Globus pallidus (tissue), 1 donor: ENCODE measurements at places on chromosomes 4 and X.
A peak's percentile ranks its signal among the peaks of the same experiment; 100 is the strongest.

DNA sequence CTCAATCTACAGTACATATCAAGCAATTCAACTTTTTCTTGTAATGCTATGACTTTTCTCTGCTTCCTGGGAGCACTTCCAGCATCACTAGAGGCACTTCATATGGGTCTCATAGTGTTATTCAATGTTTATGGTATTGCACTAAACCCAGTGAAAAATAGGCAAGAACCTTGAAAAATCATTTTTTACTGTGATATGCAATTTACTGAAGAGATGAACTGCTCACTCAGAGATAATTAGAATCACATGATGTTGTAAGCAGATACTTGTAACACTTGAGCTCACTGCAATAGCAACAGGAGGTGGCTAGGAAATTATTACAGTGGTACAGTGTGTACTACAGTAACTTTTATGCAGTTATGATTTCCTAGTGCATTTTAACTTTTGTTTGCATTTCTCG lies 93.3 kb downstream of the RASGEF1B start:
- DNase-seq: no peak

DNA sequence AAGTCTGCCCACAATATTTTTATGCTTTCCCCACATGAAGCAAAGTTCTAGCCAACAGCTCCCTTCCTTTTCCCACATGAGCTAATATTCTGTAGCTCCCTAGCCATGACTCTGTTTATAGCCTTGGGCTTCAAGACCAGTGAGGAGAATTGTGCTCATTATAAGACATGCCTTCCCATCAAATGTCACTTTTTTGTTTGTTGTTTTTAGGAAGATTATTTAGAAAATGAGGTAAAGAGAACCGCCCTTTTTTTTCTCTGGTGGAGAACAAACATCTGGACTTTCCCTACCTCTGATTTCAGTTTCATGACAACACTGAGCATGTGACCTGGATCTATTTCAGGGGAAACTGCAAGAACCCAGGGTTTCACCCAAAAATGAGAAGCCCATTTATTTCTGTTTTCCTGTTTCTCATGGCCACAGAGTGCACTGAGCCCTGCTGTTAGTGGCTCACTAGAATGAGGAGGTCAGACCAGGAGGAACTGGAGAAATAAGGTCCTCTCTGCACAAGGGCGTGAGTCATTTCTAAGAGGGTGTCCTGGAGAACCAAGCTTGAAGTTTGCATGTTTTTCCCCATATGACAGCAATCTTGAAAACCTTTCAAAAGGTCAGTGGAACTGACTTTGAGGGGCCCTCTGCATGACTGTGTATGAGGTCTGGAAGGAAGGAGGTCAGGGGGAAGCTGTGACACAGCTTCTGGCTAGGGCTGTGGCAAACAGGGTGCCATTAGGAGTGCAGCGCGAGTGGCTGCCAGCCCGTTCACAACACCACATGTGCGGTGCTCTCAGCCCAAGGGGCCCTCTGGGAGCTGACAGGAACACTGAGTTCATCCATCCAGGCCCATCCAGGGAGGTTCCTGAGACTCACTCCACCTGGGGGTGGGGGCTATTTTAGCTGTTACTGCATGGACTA lies 55.2 kb downstream of the CHST7 start:
- DNase-seq: peak; percentile 25

DNA sequence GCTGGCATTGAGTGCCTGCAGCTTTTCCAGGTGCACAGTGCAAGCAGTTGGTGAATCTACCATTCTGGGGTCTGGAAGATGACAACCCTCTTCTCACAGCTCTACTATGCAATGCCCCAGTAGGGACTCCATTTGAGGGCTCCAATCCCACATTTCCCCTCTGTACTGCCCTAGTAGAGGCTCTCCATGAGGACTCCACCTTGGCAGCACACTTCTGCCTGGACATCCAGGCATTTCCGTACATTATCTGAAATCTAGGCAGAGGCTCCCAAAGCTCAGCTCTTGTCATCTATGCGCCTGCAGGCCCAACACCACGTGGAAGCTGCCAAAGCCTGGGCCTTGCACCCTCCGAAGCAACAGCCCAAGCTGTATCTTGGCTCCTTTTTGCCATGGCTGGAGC lies 8.4 kb upstream of the SMAD1 start:
- no peak for DNase-seq

DNA sequence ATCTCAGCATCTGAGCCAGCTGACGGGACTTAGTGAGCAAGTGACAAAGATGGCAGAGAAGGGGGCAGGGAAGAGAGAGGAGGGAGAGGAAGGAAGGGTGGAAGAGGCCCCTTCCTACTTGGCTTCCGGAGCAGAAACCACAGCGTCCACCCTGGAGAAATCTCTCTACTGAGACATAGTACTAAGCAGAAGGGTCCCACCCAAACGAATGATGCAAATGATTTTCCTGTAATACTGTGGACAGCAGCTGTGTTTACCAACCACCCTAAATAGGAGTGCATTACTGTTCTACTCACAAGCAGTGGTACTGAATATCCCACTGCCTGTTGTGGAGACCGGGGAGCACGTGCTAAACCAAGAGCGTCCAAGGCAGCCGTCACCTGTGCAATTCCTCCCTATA lies 29.4 kb downstream of the DTHD1 start:
- DNase-seq: no peak

GRCh38 chr4:92249541-92249940 lies 54.2 kb upstream of the GRID2 start:
- peak; percentile 51 for DNase-seq

- DNase-seq: no peak
Measured at GRCh38 chrX:936979-937769, 275.3 kb downstream of the CRLF2 start.

- no peak for DNase-seq
Measured at GRCh38 chr4:82423245-82424054, 6.8 kb downstream of the HNRNPDL start.

- DNase-seq: no peak
Measured at GRCh38 chr4:98620087-98620784, 38.2 kb downstream of the TSPAN5 start.

DNA sequence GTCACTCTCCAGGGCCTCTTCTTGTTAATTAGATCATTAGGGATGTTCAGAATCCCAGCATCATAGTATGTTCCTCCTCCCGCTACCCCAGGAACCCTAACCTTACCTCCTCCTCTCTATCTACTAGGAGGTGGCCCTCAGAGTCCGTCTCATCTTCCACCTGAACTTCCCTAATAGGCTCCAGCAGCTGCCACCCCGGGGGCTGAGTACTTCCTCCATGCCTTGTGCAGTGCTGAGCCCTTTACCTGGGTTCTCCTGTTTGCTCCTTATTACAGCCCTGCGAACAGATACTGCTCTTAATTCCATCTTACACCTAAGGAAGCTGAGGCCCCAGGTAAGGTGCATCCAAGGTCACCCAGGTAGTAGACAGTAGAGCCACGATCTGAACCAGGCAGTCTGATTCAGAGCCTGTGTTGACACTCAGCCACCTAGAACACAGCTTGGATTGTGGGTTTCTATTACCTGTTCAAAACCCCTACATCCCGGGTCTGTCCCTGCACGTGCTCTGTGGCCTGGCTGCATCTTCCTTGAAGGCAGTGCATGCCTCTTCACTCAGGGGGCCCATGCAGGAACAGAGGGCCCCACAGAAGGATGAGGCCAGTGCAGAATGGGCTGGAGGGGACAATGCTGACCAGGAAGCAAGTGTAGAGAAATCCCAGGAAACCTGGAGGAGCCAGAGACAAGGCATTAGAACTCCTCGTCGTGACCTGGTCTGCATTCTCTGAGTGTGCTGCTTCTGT lies 51.4 kb upstream of the MSANTD1 start:
- DNase-seq: no peak

GRCh38 chr4:168584321-168584771 lies 87.5 kb downstream of the PALLD start:
- DNase-seq: no peak

DNA sequence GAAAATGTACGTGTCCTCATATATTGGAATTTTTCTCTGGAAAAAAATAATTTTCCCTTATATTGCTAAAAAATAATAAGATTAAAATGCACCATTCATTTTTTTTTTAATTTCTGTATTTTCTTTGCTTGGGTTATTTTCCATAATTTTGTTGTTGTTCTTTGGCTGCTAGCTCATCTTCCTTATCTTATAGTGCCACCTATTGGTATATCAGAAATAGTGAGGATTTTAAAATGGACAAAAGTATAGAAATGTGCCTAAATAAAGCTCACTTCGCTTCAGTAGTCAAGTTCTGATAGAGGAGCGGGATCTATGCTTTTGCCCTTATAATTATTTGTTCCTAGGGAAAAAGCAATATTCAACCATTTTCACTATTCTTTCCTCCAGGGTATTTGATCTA lies 134.8 kb downstream of the NAP1L3 start:
- DNase-seq: no peak

DNA sequence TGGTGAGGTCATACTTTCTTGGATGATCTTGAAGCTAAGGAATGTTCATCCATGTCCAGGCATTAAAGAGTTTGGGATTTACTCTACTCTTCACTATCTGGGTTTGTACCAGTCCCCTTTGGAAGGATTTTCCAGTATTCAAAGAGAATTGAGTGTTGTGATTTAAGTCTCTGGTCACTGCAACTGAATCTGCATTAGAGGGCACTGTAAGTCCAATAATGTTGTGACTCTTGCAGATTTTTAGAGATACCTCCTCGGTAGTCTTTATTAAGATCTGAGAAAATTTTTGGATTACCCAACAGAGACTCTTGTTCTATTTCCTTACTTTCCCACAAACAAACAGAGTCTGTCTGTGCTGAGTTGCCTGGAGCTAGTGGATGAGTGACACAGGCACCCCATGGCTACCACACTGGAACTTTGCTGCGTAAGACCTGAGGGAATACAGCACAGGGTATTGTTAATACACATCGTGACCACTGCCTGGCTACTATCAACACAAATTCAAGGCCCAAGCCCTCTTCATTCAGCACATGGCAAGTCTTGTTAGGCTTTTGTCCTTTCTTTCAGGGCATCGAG lies 357.1 kb upstream of the KLHL4 start:
- DNase-seq: peak; percentile 19

DNA sequence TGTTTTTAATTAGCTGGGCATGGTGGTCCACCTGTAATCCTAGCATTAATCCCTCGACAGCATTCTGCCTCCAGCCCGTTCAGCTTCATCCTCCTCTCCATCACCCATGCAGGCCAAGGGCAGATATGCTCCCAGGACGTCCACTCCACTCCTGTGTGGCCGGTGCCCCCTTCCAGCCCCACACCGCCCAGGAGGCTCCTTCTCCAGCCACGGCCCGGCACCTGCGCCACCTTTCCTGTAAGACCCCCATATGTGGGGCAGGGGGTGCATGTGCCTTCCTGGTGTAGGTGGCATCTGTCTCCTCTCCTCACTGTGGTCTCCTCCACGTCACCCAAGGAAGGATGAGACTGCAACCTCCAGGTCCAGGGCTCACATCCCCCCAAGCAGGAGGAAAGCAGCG lies 57.0 kb upstream of the MXD4 start:
- DNase-seq: no peak

DNA sequence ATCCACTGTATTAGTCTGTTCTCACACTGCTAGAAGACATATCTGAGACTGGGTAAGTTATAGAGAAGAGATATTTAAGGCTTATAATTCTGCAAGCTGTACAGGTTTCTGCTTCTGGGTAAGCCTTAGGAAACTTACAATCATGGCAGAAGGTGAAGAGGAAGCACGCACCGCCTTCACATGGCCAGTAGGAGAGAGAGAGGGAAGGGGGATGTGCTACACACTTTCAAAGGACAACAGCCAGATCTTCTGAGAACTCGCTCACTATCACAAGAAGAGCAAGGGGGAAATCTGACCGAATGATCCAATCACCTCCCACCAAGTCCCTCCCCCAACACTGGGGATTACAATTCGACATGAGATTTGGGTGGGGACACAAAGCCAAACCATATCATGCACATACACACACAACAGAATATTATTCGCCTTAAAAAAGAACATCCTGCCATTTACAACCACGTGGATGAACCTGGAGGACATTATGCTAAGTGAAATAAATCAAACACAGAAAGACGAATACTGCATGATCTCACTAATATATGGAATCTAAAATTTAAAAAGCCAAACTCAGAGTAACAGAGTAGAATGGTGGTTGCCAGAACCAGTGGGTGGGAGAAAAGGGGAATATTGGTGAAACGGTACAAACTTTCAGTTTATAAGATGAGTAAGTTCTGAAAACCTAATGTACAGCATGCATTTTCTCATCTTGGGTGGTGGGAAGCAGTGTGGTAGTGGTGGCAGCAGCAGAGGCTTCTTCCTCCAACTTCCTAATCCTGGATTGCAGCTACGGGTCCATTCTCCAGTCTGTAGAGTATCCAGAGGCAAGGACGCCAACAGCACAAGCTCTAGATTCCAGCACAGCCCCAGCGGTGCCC lies 12.8 kb downstream of the FRYL start:
- no peak for DNase-seq

DNA sequence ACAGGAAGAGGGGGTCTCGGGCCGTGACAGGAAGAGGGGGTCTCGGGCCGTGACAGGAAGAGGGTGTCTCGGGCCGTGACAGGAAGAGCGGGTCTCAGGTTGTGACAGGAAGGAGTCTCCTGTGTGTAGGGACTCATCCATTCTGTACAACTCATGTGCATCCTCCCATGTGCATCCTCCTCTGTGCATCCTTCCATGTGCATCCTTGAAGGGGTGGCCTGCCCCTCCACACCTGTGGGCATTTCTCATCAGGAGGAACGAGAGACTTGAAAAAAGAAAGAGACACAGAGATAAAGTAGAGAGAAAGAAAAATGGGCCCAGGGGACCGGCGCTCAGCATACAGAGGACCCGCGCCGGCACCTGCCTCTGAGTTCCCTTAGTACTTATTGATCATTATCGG lies 30.2 kb upstream of the PLCXD1 start:
- DNase-seq: no peak

GRCh38 chr4:39045827-39046221 lies 13.6 kb upstream of the TMEM156 start:
- DNase-seq: no peak

DNA sequence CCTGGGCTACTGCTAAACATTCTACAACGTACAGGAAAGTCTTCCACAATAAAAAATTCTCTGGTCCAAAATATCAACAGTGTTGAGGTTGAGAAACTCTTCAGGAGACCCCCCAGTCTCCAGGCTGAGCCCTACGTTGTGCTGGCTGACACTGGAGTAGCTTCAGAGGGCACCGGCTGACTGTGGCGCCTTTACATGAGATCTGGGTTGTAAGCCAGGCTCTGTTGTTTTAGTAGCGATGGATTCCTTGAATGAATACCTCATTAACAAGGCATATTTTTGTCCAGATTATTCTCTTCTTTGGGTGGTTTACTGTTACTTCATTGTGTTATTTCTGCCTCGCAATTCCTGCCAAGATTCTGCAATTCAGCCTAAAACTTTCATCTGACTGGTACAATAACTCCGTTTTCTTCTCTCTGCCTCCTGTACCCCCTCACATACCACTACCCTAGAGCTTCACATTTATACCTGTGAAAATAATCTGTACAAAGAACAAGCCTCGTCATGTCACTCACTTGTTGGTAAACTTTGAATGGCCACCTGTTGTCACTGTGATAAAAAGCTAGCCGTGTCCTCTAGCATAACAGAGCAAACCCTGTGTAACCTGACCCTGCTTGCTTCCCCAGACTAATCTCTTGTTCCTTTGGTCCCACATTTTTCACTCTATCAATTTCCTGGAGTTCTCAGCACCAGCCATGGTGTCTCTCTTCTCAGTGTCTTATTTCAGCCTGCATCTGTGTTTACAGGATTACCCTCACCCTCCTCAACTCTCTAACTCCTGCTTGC lies 1476.1 kb upstream of the TENM3 start:
- DNase-seq: no peak
